SJSA1 (cell line): ENCODE measurements at places on chromosomes 2 and 18. TPM values are rescaled to one million over a fixed set of nuclear protein-coding genes. Genes with fewer than 3 reads are reported as not detected.

DNA sequence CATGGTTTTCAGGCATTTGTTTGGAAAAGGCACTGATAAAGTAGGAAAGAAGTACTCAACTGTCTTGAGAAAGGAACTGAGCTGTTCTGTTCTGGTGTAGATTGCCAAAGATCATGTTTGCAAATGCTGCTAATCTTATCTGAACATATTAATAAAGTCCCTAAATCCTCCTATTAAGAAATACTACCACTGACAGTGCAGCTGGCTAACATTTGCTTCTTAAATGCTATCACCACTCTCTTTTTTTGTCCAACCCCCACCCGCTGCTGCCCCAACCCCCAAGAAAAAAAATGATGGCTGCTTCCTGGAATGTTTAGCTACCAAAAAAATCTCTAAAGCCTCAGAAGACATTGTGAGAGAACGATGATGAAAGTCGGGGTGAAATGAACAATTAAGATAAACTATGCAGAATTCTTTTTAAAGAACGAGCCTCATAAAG is 130.7 kb downstream of the CCBE1 start:
- H3K27me3 ChIP-seq, result no peaks in the 10 kb centered on the region
- DNase-seq, result no peak
- H3K36me3 ChIP-seq, result no peaks in the 10 kb centered on the region

Gene CNTNAP5
- not detected in 2 replicates for total RNA-seq

Gene CCDC68
- total RNA-seq, result 0.03 TPM in 1 of 2 replicates, not detected in the other

- H3K27ac ChIP-seq, result no peak overlapping the region
- no peaks in the 10 kb centered on the region for H3K36me3 ChIP-seq
- H3K4me1 ChIP-seq, result no peaks in the 10 kb centered on the region
- DNase-seq, result no peak
- no peaks in the 10 kb centered on the region for H3K27me3 ChIP-seq
- H3K4me3 ChIP-seq, result no peak overlapping the region
These were observed 42.0 kb downstream of the TFCP2L1 start for GRCh38 chr2:121242976-121243375.

DNA sequence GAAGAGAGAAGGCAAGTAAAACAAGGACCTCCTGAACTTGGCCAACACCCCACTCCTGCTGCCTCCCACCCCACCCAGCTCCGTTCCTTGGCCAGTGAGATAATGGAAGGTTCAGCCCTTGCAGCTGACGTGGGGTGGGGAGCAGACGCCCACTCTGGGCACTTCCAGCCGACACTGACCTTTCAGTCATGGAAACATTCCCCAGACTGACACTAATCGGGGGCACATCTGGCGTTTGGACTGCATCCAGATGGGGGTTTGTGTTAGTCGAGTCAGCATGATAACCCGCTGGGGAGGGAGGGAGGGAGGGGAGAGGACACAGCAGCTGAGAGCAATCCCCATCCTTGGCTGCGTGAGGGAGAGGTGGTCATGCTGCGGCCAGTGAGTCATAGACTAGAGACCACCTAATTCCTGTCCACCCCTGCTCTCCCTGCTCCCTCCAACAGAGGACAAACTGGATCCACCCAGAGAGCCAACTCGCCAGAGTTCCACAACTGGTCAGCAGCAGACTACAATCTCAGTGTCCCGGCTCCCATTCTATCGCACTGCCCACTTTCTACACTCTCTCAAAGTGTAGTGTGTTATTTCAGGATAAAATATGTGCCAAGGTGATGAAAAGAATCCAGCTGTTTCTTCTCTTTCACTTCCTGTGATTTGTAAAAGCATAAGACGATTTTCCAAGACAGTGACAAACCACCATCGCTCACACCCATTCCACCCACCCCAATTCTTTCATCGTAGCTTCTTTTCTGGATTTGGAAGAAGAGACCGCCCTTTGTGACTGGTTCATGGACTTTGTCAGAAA is 115.4 kb upstream of the PKDCC start:
- no peaks in the 10 kb centered on the region for H3K27me3 ChIP-seq
- peak; percentile 90 for DNase-seq
- H3K4me3 ChIP-seq, result peak overlapping the region; percentile 12
- H3K4me1 ChIP-seq, result peaks cover 86% of the 10 kb centered on the region
- H3K36me3 ChIP-seq, result no peaks in the 10 kb centered on the region
- peak overlapping the region; percentile 71 for H3K27ac ChIP-seq

DNA sequence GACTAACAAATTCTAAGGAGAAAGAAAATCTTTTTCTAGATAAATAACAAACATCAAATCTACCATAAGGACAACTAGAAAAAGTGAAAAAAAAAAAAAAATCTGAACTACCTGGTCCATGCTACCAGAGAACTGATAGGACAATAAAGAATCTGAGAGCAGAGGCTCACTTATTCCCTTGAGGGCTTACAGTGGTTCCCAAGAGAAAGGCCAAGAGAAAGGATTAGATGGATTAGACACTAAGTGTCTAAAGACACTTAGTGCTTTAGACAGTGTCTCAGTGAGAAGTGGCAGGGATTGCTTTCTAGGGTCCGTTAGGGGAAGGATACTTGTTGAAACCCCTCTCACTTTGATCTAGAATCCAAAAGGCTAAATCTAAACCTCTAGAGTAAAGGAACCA is 78.2 kb downstream of the COA5 start:
- no peaks in the 10 kb centered on the region for H3K27me3 ChIP-seq
- no peak overlapping the region for H3K27ac ChIP-seq
- H3K4me3 ChIP-seq, result no peak overlapping the region
- DNase-seq, result no peak

DNA sequence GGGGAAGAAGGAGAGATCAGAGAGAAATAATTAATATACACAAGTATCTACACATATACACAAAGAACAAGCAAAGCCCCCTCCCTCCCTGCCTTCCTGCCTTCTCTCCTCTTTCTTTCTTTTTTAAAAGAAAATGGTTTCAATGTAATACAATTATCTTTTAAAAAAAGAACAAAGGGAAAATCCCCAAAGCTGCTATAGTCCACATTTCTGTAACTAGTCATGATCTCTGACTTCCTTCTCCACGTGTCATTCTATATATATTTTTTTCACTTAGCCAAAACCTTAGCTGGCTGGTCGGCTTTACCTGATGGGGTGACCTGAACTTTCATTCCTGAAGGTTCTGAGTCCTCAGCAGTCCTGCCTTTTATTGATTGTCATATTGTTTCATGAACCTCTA is 44.3 kb downstream of the MAP3K20 start:
- no peak overlapping the region for H3K4me3 ChIP-seq
- peaks cover 16% of the 10 kb centered on the region; the same call in 1 of the 2 replicates for H3K36me3 ChIP-seq
- no peaks in the 10 kb centered on the region for H3K27me3 ChIP-seq
- H3K4me1 ChIP-seq, result peaks cover 31% of the 10 kb centered on the region
- no peak overlapping the region for H3K27ac ChIP-seq

Gene RNU2-63P
- 34.9 TPM in 1 of 2 replicates, not detected in the other for total RNA-seq

Gene LAMA3
- total RNA-seq, result 0.25 and 0.61 TPM in 2 replicates

DNA sequence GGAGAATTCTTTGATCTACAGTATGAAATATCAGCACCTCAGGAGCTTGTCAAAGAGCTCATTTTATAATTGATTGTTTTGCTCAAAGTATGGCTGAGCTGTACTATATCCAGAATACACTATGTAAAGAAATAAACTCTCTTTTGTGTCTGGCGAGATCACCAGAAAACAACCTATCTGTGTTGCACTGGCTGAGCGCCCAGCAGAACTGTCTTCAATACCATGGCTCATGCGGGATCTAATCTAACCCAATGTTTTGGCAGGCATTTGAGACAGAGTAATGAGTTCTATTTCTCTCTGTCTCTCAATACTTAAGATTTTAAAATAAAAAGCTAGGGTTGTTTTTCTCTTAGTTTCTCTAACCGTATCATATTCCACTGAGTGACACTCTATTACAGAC is 192.4 kb downstream of the L3MBTL4 start:
- no peak overlapping the region for H3K4me3 ChIP-seq
- peaks cover 10% of the 10 kb centered on the region for H3K4me1 ChIP-seq
- H3K27me3 ChIP-seq, result no peaks in the 10 kb centered on the region
- H3K27ac ChIP-seq, result no peak overlapping the region

DNA sequence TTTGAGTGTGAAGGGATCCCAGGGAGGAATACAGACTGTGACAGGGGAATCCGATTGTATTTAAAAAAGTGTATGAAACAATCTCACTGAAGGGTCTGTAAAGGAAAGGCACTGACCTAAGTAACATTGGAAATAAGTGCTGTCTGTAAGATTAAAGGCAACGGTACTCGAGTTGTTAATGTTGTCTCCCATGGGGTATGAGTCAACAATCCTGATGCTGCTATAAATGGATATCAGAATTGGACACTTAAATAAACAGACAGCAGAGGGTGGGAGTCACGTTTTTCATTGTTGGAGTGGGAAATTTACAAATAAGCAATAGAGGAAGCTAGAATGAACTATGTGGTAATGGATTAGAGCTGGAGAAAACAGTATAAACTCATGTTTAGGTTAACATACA is 452.4 kb upstream of the RGPD4 start:
- no peak overlapping the region for H3K27ac ChIP-seq
- H3K4me1 ChIP-seq, result no peaks in the 10 kb centered on the region
- H3K27me3 ChIP-seq, result no peaks in the 10 kb centered on the region

Gene FIGN
- 2.4 and 5.6 TPM in 2 replicates for total RNA-seq

DNA sequence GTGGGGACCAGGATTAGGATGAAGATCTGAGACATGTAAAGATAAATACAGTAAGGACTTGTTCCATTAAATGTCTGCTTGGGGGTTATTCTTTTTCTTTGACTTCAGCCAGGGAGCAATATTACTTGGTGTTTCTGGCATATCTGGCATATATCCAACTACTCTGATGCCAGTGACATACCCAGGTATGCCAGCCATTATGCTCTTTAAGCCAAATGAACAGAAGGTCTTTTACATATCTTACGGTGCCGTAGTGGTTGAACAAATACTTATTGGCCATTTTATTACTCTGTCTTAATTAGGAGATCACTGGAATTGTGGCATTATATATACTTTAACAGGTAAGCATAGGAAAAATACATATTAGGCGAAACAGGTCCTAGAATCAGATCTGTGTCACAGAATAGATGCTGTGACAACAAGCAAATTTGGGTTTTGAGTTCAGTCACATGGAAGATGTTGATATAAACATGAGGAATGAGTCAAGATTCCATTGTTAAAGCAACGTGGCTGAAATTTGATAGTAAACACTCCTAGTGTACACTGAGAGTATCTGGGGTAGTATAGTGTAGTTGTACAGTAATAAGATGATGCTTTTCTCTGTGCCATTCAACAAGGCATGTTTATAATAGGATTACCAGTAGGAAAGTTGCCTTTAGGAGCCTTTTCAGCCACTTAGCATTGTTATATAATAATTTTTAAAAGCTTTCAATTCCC is 62.6 kb downstream of the KCTD18 start:
- H3K36me3 ChIP-seq, result peaks cover 56% of the 10 kb centered on the region
- DNase-seq, result no peak
- H3K27ac ChIP-seq, result no peak overlapping the region
- no peak overlapping the region for H3K4me3 ChIP-seq
- peaks cover 19% of the 10 kb centered on the region for H3K4me1 ChIP-seq

DNA sequence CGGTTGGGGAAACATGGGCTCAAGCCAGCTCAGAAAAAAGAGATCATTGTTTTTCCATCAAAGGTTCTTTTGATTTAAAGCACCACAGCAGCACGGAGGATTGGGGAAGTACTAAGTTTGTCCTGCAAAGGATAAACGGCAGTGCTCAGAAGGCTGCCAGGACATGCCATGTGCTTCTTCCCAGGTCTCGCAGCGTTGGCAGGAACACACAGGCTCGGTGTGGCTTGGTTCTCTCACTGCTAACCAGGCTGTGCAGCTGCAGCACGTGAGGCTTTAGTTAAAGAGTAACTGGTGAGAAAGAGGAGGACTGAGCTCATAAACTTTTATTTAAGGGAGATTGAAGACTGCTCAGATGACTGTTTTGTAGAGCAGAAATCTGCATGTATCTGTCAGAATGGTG is 264.3 kb downstream of the TSN start:
- no peaks in the 10 kb centered on the region for H3K27me3 ChIP-seq
- no peak overlapping the region for H3K27ac ChIP-seq
- no peak for DNase-seq
- H3K4me3 ChIP-seq, result no peak overlapping the region
- no peaks in the 10 kb centered on the region for H3K4me1 ChIP-seq

GRCh38 chr2:115412501-115412900 is 970.1 kb downstream of the DPP10 start:
- no peaks in the 10 kb centered on the region for H3K27me3 ChIP-seq
- no peak overlapping the region for H3K27ac ChIP-seq
- H3K36me3 ChIP-seq, result no peaks in the 10 kb centered on the region
- DNase-seq, result no peak

- no peaks in the 10 kb centered on the region for H3K4me1 ChIP-seq
- H3K4me3 ChIP-seq, result no peak overlapping the region
- no peak overlapping the region for H3K27ac ChIP-seq
- no peak for DNase-seq
- no peaks in the 10 kb centered on the region for H3K27me3 ChIP-seq
These were observed 128.3 kb upstream of the KLHL29 start for GRCh38 chr2:23256643-23257042.

DNA sequence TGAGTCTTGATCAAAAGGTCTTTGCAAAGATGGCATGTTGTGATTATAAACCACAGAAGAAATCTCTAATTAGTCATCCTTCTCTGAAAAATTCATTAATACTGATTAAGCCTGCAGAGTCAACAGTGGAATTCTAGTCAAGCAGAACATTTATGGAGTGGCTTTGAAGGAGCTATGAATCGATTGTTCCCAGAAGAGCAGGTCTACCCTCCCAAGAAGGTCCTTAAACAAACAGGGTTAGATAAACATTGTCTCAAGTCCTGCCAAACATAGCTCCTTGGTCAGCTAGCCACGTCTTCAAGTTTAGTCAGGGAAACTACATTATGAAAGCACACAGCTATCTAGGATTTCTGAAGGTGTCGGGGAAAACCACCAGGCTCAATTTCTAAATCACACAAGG is 88.9 kb downstream of the ITGA4 start:
- no peak overlapping the region for H3K27ac ChIP-seq
- H3K36me3 ChIP-seq, result no peaks in the 10 kb centered on the region
- H3K27me3 ChIP-seq, result peaks cover 4% of the 10 kb centered on the region; the same call in 1 of the 2 replicates
- no peak overlapping the region for H3K4me3 ChIP-seq

- H3K36me3 ChIP-seq, result peaks cover 74% of the 10 kb centered on the region
- peak overlapping the region; percentile 91 for H3K27ac ChIP-seq
- H3K4me3 ChIP-seq, result peak overlapping the region; percentile 88
These were observed 2.9 kb downstream of the RND3 start for GRCh38 chr2:150484461-150485021.

DNA sequence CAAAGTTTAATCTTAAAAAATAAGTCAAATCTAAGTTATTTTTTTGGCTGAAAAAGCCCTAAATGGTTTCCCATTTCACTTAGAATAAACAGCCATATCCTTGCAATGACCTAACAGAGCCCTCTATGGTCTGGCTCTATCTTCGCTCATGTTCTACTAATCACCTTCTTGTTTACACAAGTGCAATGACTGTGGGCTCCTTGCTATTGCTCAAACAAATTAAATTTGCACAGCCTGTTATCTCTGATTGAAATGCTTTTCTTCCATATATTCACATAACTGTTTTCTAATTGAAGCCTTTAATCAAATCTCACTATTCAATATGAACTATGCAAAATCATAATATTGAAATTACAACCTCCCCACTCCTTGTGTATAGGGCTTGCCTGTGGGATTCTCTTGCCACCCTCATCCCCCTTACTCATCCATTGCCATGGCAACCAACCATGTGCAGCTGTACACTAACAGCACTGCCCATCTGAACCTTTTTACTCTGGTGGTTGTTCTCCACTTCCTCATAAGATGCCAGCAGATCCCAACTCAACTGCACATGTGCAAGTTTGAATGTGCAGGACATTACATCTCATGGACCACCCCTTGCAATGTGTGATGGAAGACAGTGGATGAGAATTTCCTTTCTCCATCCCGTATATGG is 1083.2 kb downstream of the SOCS6 start:
- no peaks in the 10 kb centered on the region for H3K36me3 ChIP-seq
- no peaks in the 10 kb centered on the region for H3K4me1 ChIP-seq
- H3K27ac ChIP-seq, result no peak overlapping the region
- no peaks in the 10 kb centered on the region for H3K27me3 ChIP-seq
- no peak for DNase-seq
